Inflammatory macrophage (primary cell): ENCODE measurements at places on chromosomes 3 and 15.

- no peak for DNase-seq
These were observed 163.6 kb downstream of the OSBPL10 start for GRCh38 chr3:31817411-31817966.

DNA sequence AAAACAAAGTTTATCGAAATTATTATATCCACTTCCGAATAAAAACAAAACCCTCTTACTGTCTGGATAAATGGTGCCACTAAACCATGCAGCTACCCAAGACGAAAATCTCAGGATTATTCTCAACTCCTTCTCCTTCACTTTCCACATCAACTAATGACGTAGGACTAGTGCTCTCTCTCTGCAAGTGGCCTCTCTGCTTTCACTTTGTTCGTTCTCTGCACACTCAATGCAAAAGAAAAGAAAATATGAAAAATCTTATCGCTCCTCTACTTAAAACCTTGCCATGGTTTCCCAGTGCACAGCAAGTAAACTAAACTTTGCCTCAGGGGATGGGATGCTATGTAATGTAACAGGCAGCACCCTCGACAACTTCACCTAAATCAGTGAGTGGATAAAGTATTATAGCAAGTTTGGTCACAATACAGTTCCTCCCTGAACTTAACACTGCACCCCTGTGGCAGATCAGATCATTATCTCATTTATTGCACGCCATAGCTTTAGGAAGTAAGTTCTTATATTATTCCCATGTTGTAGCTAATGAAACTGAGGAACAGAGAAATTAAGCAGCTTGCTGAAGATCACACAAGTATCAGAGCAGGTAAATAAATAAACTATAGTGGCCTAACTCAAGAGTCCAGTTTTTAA, 262.7 kb upstream of the GADL1 start:
- DNase-seq = peak; percentile 36

DNA sequence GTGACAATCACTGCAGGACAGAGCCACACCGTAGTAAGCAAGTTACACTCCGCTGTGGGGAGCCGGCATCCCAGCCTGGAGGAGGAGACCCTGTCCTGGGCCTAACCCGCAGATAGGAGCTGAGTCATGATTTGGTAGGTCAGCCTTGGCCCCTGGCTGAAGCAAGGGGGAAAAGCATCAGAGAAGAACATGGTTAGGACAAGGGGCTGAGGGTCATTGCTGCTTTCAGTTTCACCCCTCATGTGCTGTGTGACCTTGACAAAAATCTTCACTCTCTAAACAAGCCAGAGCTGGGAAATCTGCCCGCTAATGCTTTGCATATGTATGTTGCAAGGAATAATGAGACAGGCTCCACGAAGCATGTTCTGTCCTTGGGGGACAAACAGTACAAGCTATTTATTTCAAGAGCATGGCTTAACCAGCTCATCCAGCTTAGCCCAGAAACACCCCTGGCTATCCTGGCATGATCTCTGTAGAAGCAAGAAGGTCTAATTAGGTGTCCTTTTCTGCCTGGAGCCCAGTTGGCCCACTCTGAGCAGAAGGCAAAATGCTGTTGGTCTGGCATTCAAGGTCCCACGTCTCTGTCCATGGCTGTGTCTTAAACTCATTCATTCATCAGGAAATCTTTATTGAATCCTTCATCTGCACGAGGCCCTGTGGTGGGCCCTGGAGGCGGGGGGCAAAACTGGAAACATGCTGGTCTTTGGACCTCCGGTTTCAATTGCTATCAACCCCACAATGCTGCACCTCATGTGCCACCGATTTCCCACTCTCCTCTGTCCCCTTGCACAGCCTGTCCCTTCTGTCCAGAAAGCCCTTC, 221.3 kb upstream of the LYSMD4 start:
- no peak for DNase-seq

- peak; percentile 91 for DNase-seq
These were observed 45.5 kb downstream of the PPM1L start for GRCh38 chr3:160801386-160802118.

DNA sequence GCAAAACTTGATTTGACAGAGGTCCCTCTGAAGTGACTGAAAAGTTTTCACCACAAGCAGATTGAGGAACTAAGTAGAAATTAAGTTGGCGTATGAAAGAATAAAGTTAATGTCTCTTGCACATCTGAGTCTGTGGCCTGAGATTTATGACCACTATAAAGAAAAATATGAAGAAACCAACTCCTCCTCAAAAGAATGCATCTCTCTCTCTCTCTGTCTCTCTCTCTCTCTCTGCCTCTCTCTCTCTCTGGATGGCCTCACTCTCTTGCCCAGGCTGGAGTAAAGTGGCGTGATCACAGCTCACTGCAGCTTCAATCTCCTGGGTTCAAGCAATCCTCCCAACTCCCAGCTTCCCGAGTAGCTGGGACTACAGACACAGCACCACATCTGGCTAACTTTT, 55.2 kb downstream of the RPL22L1 start:
- DNase-seq = no peak

GRCh38 chr3:146498002-146498736, 28.8 kb upstream of the PLSCR2 start:
- no peak for DNase-seq

DNA sequence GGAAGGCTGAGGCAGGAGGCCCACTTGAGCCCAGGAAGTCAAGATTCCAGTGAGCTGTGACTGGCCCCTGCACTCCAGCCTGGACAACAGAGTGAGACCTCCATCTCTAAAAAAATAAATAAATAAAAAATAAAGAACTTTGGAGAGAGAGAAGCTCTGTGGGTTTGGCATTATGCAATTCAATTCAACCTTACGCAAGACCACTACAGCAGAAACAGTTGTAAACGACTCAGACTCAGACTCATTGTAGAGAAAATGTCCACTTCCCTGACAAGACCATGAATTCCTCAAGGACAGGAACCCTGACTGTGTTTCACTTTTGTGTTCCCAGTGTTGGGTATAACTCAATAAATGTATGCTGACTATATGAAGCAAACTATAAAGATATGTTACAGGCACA, 90.3 kb upstream of the C3orf80 start:
- DNase-seq = peak; percentile 89

GRCh38 chr15:56732135-56732885, 999 bp downstream of the ZNF280D start:
- DNase-seq = no peak

DNA sequence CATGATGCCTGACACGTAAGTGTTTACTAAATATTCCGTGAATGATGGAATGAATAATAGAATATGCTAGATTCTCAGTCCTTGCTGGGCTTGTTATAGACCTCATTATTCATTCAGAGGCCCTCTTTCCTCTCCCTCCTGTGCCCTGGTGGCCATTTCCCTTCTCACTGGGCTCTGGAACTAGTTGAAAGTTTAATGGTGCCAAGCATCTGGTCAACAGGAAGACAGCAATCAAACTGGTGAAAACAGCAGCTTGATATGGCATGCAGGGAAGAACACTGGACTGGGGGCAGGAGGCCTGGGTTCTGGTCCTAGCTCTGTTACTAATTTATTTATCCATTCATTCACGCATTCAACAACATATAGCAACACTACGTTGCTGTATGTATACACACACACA, 3.7 kb upstream of the APOD start:
- no peak for DNase-seq

- no peak for DNase-seq
These were observed 45.7 kb upstream of the MGLL start for GRCh38 chr3:127867986-127868385.

GRCh38 chr3:143158014-143158988, 38.7 kb downstream of the CHST2 start:
- DNase-seq = peak; percentile 59

GRCh38 chr3:37249717-37250116, 75.3 kb upstream of the LRRFIP2 start:
- DNase-seq = no peak

DNA sequence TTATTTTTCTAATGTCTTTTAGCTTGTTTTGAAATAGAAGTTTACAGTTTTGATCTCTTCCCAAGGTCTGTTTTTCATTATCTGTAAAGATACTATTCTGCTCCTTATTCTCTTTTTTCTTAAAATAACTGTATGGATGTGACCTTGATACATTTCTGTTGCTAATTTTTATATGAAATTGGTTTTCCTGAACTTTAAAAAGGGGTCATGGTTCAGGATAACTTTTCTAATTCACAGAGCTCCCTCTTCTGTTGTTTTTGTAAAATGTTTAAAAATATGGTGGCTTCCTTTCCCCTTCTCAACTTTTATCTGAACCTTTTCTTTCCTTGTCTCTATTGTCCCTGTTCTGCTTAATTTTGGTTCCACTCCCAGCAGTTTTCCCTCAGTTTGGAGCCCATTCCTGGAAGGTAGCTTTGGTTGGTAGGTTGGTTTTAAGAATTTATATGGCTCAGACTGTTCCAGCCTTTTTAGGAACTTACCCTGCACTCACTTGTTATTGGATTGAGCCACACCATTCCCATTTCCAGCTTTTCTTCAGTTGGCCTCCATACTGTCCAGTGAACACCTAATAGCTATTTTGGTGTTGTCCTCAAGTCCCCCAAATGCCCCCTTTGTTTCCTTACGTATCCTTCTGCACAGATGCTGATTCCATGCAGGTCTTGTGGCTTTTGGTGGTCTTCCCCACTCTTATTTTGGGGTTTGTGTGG, 70.3 kb downstream of the SLMAP start:
- no peak for DNase-seq

GRCh38 chr15:39315206-39315850, 265.6 kb upstream of the THBS1 start:
- no peak for DNase-seq

- peak; percentile 55 for DNase-seq
These were observed 15.5 kb downstream of the BMF start for GRCh38 chr15:40092979-40093869.

DNA sequence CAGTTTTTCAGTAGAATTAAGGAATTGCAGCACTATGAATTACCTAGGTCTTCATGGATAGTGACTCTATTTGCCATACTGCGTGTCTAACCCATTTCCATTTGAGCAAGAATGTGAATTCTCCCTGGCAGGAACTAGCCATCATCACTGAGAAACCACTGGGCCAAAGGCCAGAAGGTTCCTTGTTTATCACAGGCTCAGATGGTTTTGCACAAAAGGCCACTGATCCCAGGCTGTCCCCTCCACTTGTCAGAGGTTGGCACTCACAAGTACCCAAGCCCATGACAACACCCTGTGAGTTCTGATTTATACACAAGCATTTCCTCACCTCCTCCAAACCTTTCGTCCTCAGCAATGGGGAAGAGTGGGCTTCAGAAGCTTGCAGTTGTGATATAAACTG, 131.8 kb downstream of the FOXB1 start:
- DNase-seq = no peak
